H54 (cell line): ENCODE measurements at places on chromosomes 12 and 14.

DNA sequence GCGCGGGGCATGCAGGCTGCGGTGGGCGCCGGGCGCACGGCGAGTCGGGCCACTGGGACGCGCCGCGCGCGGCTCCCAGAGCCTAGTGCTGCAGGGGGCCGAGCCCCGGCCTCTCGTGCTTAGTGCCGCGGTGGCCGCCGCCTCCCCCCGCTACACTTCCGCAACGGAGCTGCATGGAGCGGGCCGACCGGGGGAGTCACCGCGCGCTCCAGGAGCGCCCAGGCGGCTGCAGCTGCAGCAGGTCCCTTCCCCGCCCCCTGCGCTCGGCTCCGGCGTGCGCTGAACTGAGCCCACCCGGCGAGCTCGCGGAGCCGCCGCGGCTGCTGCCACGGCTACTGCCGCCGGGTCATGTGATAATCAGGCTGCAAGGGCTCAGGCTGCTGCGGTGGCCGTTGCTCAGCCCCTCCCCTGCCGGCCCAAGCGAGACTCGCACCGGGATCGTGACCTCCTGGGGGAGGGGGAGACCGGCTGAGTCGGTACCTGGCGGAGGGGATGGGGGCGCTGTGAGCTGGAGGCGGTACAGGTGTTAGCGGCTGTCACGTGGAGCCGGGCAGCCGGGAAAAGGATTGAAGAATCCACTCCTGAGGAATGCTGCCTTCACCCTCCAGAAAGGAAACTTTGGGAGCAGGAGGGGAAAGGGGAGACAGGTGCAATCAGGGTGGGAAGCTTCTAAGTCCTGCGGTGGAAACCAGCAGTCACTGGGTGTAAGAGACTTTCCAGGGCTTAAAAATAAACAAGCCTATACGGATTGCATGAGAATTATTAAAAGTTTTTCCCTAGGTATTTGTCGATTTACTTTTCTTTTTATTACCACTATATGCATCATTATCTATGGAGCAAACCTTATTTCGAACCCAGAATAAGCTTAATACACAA is at the start of gene PPM1H:
PPM1H (minus strand) TSS at position 352 of the 876 bp plus-strand sequence. CDS start 414 bp downstream, outside the sequence.
- peak; percentile 80 for DNase-seq

DNA sequence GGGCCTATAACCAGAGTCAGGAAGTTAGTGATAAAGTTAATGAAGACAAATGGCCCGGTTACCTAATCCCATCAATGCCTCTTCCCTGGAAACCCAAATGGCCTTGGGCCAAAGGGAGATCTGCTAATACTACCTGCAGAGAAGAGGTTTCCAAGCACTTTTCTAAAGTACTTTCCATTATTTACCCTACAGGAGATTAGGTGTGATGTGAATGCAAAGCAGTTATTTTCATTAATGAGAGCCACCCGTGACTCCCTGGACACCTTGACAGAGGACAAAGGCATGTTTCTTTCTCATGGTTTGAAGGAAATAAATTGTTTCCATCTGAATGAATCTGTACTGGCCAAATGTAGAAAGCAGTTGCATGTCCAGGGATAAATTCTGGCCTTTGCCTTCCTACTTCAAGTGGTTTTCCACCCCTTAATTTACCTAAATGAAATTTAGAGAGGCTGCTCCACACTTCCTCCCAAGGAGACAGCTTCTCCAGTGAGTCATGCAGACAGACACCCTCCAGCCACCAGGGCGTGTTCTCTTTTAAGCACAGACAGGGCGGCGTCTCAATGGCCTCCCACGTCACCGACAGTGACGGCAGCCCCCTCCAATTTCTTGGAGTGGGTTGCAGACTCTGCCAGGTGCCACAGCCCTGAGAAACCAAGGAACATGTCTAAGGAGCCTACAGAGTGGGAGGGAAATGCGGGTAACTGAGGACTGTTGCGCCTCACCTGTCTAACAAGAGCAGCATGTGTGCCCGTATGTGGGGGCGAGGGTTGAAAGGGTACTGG is 43.9 kb upstream of the GNPNAT1 start:
- DNase-seq: peak; percentile 38

DNA sequence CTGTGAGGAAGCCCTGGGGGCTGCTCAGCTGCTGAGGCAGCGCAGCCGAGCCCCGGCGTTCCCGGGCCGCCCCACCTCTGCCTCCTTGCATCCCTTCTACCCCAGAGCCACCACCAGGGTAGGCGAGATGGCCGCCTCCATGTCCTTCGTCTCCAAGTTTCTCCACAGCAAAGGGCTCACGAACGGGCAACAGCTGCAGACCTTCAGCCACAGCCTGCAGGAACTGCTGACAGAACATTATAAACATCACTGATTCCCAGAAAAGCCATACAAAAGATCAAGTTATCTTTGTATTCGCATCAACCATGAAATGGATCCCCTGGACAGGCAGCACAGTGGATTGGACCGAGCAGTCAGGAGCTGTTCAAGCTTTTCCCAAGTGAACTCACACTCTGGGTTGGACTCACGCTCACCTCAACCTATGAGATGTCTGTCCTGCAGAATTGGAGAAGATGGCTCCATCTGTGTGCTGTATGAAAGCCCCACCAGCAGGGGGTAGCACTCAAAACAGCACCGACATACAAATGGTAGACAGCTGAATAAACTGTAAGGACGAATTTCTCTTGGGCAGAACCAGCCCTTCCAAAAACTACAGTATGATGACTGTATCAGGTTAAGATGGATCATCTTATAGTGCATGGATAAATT is 19.4 kb upstream of the A2M start:
- DNase-seq: no peak

DNA sequence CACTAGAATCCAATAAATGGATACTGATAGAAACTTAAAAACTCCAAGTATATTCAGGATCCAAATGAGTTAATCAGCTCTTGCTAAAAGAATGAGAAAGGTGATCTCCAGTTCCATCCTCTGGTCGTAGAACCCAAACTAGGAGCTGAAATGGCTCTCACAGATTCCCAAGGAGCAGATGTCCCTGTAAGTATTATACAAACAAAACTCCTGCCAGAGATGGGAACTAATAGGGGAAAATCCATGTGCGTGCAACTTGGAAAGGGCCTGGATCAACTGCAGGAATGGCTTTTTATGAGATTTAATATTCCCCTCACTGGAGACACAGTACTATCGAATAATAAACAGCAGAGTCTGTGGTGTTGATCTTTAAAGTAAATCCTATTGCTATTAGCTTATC is 309.2 kb upstream of the TBX3 start:
- no peak for DNase-seq

DNA sequence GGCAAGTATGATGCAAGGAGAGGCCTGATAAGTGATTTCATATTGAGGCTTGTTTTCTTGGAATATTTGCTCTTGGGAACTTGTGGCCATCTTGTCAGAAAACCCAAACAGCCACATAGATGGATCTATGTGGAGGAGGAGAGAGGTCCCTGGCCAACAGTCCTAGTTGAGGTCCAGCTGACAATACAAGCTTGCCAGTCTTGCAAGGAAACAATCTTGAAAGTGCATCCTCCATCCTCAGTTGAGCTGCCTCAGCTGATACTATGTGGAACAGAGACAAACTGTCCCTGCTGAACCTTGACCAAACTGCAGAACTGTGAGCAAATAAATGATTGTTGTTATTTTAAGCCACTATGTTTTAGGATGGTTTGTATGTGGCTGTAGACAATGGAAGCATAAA is 146.4 kb downstream of the TMX1 start:
- no peak for DNase-seq

- no peak for DNase-seq
These were observed 27.5 kb downstream of the ADGRD1 start for GRCh38 chr12:130981074-130981742.

- DNase-seq: no peak
These were observed 35.3 kb downstream of the SLC25A47 start for GRCh38 chr14:100358396-100358795.

DNA sequence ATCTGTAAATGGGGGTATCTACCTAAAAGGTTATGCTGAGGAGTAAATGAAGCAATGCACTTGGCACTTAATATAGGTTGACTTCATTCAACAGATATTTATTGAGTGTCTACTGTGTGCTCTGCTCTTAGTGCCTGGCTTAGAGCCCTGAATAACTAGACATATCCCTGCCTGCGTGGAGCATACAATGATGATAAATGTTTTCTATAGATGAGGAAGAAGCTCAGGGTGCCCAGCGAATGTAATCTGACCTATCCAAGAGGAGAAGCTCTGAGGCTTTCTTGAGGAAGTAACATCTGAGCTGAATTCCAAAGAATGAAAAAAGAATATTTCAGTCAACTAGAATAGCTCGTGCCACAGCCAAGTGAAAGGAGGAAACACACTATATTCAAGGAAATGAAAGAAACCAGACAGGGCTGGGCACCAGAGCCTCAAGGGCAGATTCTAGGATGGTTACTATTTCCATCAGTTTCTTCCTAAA is 17.9 kb upstream of the HIGD1C start:
- no peak for DNase-seq
